ENCODE measurements at places on chromosomes 11 and 22.

DNA sequence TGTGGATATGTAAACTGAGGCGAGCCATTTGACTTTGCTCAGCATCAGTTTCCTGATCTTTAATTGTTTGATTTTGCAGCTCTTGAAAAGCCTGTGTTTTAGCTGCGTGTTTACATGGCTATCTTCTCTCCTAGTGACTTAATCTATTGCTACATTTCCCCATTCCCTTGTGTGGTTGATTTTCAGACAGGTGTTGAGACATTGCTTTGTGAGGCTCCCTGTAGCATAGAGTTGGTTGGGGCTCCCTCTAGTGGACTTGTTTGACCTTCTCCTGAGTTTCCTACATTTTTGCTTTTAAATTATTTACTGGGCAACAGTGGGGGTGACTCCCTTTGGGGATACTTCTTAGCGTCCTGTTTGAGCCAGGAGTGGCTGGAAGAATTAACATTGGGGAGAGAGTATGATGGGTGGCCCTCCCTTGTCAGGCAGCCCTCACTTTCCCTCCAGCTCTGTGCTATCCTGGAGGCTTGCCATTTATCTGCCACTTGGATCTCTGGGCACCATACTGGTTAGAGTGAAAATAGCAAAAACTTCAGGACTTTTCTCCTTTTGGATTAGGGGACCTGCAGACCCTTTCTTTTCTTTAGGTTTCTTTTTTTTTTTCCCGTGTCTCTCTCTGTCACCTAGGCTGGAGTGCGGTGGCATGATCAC is 9.2 kb upstream of the CBL start:
- DNase-seq: no peak

GRCh38 chr22:26169315-26170111 is at the start of gene SEZ6L:
SEZ6L (plus strand) TSS chr22:26169462; CDS start chr22:26169670, 208 bp downstream.
- DNase-seq: no peak

GRCh38 chr11:122765487-122766131 is 72.7 kb upstream of the CRTAM start:
- DNase-seq: no peak

DNA sequence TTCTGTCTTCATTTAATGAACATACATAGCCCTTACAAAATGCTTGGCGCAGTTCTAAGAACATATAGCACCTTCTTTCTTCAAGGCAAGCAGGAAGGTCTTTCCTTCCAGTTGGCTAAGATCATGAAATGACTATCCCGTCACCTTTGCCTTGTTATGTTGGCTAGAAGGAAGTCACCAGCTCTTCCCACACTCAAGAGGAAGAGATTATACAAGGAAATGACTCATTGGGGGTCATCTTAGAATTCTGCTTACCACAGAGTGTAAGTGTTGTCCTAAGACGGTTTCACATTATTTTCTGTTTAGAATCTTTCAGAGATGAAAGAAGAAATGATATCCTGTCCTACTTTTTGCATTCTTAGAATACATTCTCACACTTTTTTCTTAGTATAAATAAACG is 808.0 kb upstream of the LUZP2 start:
- no peak for DNase-seq

DNA sequence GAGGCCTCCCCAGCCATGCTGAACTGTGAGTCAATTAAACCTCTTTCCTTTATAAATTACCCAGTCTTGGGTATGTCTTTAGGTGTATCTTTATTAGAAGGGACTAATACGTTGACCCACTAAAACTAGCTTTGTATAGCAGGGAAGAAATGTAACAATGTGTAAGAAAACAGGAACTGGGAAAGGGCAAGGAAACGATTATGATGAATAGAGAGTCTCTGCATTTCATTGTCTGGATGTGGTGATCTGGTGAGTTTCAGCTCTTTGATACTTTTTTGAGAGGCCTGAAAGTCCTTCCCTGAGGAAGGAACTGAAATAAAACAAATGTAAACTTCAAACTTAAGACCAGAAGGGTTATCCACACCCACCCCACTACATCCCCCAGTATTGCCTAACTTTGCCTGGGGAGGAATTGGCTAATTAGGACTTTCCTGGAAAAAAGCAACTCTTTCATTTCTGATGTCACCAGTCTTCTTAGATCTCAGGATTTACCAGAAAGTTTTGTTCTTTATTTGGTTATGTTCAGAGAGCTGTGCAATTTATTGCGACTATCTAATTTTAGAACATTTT is 119.0 kb downstream of the LDLRAD3 start:
- DNase-seq: no peak

- no peak for DNase-seq
Observed at GRCh38 chr11:36186340-36187175, 102.7 kb downstream of the COMMD9 start.

DNA sequence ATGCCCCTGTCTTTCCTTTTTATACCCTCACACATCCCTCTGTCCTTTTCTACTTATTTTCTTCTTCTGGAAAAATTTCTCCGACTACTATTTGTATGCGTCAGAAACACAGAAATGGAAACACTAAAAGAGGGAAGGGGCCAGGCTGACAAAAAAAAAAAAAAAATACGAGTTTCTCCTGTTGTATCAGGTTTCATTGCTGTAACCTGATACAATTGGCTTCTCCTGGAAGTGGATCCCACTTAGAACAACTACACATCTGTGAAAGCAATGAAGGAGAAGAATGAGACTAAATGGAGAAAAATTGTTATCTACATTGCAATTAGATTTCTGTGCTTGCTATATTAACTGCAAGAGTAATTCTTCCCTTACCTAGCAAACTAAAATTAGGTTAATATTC is 393.9 kb downstream of the GUCY1A2 start:
- no peak for DNase-seq

- no peak for DNase-seq
Observed at GRCh38 chr11:28461338-28461737, 353.1 kb downstream of the METTL15 start.

- no peak for DNase-seq
Observed at GRCh38 chr11:94546162-94546470, 2.4 kb downstream of the FUT4 start.

DNA sequence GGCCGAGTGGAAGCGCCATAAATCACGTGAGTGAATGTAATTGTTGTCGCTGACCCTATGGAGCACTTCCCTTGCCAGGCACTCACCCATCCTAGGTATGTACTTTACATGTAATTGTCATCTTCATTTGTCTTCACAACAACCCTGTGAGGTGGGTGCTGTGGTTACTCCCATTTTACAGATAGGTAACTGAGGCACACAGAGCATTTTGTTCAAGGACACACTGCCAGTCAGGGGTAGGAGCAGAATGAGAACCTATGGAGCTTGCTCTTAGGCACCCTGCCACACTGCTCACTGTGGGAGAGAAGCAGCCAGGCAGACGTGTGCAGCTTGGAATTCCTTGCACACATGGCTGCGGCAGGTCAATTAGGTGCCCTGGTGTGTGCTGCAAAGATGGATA is 785 bp upstream of the EFCAB6 start:
- DNase-seq: no peak

DNA sequence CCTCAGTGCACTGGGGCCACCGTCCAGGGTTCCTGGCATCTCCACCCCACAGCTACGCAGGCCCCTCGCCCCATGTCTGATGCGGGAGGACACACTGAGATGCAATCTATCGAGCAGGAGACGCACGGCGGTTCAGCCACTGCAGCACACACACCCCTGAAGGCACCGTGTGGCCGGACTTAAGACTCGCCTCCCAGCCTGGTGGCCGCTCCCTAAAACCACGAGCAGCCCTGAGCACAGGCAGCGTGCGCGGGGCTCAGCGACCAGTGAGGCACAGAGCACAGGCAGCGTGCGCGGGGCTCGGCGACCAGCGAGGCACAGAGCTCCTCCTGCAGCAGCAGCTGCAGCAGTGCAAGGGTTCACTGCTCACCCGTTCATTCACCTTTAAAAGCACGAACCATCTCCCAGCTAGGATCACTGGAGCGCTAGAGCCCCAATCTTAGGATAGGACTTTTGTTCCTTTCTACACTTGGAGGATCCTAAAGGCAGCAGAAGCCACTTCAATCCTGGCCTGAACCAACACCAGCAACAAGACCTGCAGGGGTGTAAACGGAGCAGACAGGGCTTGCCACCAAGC is 31.4 kb downstream of the TOLLIP start:
- DNase-seq: no peak

GRCh38 chr11:118792570-118793124 is 1.7 kb upstream of the DDX6 start:
- peak; percentile 35 for DNase-seq
